ENCODE measurements at places on chromosomes 11 and 22. TPM values are rescaled to one million over a fixed set of nuclear protein-coding genes. Genes with fewer than 3 reads are reported as not detected.

The LAYN gene
- polyA plus RNA-seq: 1.7 TPM

The SLC22A25 gene
- 0.14 TPM for polyA plus RNA-seq

The APOBEC3G gene
- polyA plus RNA-seq: 7.1 TPM

The ZBTB16 gene
- polyA plus RNA-seq: 11.0 TPM

The GAS2 gene
- polyA plus RNA-seq: 6.2 TPM

The GLYATL2 gene
- not detected for polyA plus RNA-seq

The ZP1 gene
- 1.9 TPM for polyA plus RNA-seq

The EHF gene
- not detected for polyA plus RNA-seq

The SCUBE1 gene
- polyA plus RNA-seq: 8.7 TPM

The GUCY1A2 gene
- polyA plus RNA-seq: 0.65 TPM

The TTC28 gene
- polyA plus RNA-seq: 27.3 TPM

The TBRG1 gene
- polyA plus RNA-seq: 29.1 TPM

The RAC2 gene
- 1.7 TPM for polyA plus RNA-seq

The APOBEC3H gene
- polyA plus RNA-seq: 0.77 TPM

The UCP3 gene
- 0.95 TPM for polyA plus RNA-seq

The PDE2A gene
- not detected for polyA plus RNA-seq

The TEAD1 gene
- polyA plus RNA-seq: 45.9 TPM

The KDM4E gene
- not detected for polyA plus RNA-seq

The KLHL35 gene
- polyA plus RNA-seq: 3.4 TPM

The DRD4 gene
- 0.75 TPM for polyA plus RNA-seq

The TBC1D10A gene
- polyA plus RNA-seq: 11.8 TPM

The EML3 gene
- 38.4 TPM for polyA plus RNA-seq

The POGLUT3 gene
- polyA plus RNA-seq: 18.8 TPM

The FXYD6 gene
- polyA plus RNA-seq: 541 TPM

The CASP5 gene
- not detected for polyA plus RNA-seq

The ROBO4 gene
- 0.21 TPM for polyA plus RNA-seq

The MRGPRX3 gene
- not detected for polyA plus RNA-seq

The GNAZ gene
- polyA plus RNA-seq: 1.8 TPM

The BAIAP2L2 gene
- polyA plus RNA-seq: 1.2 TPM

The WBP2NL gene
- polyA plus RNA-seq: not detected

Measured in cardiac muscle cell (in vitro differentiated cells and primary cell).